MG63 (cell line): ENCODE measurements at places on chromosomes 13 and 19. TPM values are rescaled to one million over a fixed set of nuclear protein-coding genes. Genes with fewer than 3 reads are reported as not detected.
A peak's percentile ranks its signal among the peaks of the same experiment; 100 is the strongest.

Gene CABP5
- total RNA-seq, result not detected in 2 replicates

Gene CAMSAP3
- total RNA-seq, result 0.56 and 0.89 TPM in 2 replicates

- DNase-seq, result no peak
These were observed 41.9 kb downstream of the C13orf46 start for GRCh38 chr13:113931841-113932459.

GRCh38 chr19:4638317-4638716, 999 bp upstream of the TNFAIP8L1 start:
- DNase-seq, result no peak

- DNase-seq, result peak; percentile 82
These were observed at the start of gene ZNF573 for GRCh38 chr19:37779127-37780005. Gene ZNF573 (minus strand): TSS chr19:37779586. CDS start chr19:37773729, 5,857 bp downstream.

DNA sequence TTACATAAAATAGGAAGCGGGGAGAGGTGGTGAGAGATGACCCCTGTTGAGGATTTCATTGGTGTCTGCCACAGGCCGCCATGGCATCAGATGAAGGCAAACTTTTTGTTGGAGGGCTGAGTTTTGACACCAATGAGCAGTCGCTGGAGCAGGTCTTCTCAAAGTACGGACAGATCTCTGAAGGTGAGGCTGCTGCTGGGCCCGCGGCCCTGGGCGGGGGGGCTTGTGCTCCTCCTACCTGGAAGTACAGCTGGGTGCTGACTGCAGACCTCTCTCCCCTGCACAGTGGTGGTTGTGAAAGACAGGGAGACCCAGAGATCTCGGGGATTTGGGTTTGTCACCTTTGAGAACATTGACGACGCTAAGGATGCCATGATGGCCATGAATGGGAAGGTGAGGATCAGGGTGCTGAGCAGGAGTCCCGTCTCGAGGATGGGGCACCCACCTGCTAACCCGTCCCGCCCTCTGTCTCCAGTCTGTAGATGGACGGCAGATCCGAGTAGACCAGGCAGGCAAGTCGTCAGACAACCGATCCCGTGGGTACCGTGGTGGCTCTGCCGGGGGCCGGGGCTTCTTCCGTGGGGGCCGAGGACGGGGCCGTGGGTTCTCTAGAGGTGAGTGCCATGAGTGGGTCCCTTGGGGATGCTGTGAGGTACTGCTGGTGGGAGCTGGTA, 1.9 kb downstream of the CIRBP start:
- DNase-seq, result no peak

- peak; percentile 50 for DNase-seq
These were observed 37.2 kb upstream of the ATP11A start for GRCh38 chr13:112652512-112653070.

GRCh38 chr19:22602631-22603272, 31.4 kb upstream of the ZNF492 start:
- DNase-seq, result no peak

GRCh38 chr13:31380715-31381114, 180.9 kb downstream of the B3GLCT start:
- DNase-seq, result no peak

GRCh38 chr13:110037925-110038573, 251.7 kb upstream of the IRS2 start:
- DNase-seq, result no peak

DNA sequence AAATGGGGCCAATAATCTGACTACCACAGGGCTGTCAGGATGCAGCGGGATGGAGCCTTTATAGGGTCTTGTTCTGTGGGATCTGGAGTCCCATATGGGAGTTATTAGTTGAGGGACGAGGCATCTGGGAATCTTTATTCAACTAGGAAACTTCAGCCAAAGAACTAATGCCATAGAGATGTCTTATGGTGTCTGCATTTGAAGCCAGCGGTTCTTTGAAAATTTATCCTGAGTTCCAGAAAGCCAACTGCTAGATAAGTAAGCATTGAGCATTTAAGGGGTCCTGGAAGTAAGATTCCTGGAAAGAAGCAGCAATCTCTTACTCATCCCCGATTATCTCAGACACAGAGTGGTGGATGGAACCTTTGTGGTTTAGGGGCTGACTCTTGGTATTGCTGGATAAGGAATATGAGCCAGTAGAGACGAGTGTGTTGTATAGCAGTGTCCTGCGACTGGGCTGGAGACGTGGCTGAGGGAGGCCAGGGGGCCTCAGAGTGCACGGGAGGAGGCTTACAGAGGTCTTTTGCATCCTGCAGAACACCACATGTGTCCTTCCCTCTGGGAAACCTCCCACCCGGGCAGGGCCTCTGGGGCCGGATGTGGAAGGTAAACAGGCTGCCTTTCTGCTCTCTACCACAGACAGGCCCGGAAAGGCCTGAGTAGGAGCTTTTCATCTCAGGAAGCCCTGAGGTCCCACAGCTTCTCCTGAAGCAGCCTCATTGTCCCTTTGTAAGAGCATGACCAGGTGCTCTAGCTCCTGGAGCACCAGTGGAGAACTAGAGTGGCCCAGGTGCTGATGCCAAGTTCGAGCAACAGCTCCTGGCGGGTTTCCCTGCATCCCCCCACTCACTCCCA, 28.8 kb downstream of the ACTN4 start:
- no peak for DNase-seq
